ENCODE measurements at places on chromosomes 7 and 10. TPM values are rescaled to one million over a fixed set of nuclear protein-coding genes. Genes with fewer than 3 reads are reported as not detected.

The TNPO3 gene
- 81.4 TPM for total RNA-seq

The PROSER2 gene
- total RNA-seq, result 1.6 TPM

The MKX gene
- 2.2 TPM for total RNA-seq

The TMEM139 gene
- total RNA-seq, result 1.3 TPM

The GBX1 gene
- total RNA-seq, result not detected

The KCNH2 gene
- 0.77 TPM for total RNA-seq

The DKK1 gene
- total RNA-seq, result not detected

The PON1 gene
- 0.65 TPM for total RNA-seq

GRCh38 chr7:55431898-55432297, 66.8 kb downstream of the LANCL2 start:
- no peak for DNase-seq

DNA sequence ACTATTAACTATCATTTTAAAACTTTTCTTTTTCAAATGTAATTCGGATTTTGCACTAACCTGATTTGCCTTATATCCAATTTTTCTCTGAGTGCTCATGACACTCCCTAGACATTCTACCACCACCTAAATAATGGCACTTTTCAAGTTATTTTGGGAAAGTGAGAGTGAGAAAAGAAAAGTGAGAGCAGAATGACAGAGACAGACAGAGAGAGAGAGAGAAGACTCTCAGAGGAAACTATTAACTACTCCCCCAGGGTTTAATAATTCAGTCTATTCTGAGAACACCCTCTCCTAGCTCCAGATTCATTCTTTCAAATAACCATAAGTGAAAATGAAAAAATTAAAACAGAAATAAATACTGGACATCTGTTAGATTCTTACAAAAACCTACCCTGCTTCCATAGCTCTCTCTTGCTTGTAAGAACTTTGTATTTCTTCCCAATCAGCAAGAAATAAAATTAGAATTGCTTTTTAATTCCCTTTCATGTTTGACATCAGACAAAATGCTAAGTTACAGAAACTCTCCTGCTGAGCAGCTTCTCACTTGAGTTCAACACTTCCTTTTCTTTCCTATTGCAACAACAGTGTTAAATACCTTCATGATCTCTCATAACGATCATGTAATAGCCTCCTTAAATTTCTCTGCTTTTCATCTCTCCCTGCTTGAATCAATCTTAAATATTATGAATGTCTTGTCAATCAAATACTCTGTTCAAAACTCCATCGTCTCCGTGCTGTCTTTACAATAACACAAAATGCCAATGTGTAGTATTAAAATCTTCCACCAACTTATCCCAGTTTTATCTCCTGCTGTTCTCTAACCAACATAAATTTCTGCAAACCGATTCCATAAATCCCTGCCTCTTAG, 191.7 kb downstream of the SEMA3E start:
- no peak for DNase-seq

- no peak for DNase-seq
Observed at GRCh38 chr10:28906011-28906411, 228.7 kb downstream of the BAMBI start.

DNA sequence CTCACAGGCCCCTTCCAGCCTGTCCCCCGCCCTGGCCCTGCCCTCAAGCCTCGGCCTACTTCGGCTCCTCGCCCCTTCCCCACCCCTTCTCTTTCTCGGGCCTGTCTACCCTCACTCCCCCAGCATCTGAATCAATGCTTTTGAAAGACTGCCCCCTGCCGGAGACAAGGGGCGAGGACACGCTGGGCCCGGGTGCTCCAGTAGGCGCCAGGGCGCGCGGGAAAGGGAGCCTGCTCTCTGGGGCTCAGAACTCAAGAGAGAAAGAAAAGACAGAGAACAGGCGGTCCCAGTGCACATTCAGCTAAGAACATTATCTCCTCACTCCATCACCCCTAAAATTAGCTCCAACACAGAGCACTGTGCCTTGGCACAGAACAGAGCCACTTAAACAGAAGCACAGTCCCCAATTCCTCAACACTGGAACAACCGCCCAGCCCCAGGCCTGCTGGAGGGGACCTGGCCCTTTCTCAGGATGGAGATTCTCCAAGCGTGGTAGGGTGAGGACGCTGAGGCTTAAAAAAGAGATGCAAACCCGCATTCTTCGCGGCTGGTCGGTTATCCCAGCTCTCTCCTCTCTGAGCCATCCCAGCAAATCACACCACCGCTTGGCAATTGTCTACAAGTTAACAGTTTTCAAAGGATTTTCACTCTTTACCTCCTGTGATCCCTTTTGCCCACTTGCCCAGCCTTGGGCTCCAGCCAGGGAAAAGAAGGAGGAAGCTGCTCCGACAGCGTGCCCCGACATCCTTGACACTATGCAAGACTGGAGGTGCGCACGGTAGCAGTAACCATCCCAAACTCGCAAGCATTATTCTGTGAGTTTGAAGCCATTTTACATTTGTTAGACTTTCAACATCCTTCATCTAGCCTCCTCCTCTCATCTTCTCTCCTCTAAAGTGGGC, 2.1 kb downstream of the GIGYF1 start:
- peak; percentile 83 for DNase-seq

DNA sequence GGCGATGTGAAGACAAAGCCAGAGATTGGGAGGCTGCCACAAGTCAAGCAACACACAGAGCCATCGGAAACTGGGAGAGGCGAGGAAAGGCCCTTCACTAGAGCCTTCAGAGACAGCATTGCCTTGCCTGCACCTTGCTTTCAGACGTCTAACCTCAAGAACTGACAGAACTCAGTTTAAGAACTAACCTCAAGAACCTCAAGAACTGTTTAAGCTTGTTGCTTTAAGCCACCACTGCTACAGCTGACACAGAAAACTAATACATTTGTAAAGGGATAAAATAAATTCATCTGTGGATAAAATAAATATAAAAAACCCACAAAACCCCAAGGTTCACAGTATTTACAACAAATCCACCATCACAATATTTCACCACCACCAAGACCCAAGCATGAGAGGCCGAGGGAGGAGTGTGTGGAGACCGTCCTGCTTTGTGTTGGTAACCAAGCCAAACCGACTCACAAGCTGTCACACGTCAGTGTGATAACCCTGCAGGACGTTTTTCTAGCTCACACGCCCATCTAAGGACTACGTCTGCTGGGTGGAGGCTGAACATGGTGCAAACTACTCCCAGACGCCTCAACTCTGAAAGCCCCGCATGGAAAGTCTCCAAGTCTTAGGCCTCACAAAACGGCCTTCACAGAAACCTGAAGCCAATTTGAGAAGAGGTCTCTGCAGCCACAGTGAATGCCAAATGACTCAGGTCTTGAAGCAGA, 116.8 kb downstream of the ABLIM1 start:
- peak; percentile 76 for DNase-seq

- DNase-seq, result no peak
Observed at GRCh38 chr7:153616711-153617325, 435.4 kb upstream of the DPP6 start.

DNA sequence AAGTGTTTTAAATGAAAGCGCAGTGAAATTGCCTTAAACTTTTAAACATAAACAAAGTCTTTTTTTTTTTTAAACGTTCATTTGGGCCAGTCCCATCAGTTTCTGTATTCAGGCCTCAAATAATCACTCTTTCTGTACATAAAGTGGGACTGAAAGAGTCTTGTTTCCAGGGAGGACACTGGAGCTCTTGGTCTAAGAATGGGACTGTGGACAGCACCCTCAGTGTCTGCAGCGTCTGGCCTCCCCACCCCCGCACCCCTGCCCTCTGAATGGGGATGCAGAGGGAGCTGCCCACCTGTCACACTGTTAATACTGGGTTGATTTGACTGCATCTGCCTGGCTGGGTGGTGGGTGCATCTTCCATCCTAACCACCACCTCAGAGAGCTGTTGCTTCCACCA, 5.2 kb downstream of the ZNF365 start:
- DNase-seq, result no peak

DNA sequence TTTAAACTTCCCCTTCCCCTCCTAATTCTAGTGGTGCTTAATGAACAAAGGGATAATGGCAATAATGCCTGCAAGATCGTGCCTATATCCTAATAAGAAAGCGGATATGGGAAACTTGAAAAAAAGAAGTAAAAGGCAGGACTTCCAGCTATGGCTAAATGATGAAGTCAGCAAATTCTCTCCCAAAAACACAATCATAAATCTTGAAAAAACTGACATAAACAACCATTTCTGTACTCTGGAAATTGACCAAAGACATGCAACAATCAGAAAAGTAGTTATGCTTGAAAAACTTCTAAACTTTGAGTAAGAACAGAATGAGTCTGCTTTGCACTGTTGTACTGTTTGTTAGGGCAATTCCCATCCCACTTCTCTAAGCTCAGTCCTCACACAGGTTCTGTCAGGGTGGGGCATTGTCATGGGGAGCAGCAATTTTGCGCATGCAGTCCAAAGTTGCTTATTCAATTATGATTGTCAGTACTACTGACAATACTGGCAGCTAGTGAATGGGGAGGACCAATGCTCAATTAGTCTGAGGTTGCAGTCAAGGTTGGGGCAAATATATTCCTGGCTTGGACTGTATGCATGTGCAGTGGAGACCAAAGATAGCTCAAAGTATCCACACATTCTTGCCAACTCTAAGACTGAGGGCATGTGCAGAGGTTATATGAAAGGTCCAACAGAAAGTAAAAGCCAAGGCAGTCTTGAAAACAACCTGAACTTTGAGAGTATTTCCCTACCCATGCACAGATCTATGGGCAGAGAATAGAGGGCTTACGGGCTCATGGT, 34.1 kb upstream of the ARHGAP22 start:
- DNase-seq, result no peak

DNA sequence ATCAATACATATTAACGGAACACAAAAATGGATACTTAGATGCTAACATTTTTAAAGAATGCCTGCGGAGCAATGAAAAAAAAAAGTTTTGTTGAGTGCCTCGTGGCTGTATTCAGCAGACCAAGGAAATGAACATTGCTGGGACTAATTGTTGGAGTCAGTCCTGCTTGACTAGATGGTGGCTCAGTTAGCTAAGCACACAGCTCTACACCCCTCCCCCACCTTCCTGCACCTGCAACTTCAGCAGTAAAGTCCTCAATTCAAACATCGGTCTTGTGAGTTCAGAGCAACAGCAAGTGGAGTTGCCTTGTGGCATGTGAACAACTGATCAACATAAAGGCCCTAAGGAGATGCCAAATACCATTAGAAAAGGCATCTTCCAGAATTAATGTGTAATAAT, 326.0 kb upstream of the NPSR1 start:
- DNase-seq, result no peak

GRCh38 chr7:26429168-26429567, 137.5 kb downstream of the SNX10 start:
- DNase-seq, result no peak

GRCh38 chr10:46171661-46172060, 115.1 kb upstream of the ANTXRL start:
- no peak for DNase-seq

DNA sequence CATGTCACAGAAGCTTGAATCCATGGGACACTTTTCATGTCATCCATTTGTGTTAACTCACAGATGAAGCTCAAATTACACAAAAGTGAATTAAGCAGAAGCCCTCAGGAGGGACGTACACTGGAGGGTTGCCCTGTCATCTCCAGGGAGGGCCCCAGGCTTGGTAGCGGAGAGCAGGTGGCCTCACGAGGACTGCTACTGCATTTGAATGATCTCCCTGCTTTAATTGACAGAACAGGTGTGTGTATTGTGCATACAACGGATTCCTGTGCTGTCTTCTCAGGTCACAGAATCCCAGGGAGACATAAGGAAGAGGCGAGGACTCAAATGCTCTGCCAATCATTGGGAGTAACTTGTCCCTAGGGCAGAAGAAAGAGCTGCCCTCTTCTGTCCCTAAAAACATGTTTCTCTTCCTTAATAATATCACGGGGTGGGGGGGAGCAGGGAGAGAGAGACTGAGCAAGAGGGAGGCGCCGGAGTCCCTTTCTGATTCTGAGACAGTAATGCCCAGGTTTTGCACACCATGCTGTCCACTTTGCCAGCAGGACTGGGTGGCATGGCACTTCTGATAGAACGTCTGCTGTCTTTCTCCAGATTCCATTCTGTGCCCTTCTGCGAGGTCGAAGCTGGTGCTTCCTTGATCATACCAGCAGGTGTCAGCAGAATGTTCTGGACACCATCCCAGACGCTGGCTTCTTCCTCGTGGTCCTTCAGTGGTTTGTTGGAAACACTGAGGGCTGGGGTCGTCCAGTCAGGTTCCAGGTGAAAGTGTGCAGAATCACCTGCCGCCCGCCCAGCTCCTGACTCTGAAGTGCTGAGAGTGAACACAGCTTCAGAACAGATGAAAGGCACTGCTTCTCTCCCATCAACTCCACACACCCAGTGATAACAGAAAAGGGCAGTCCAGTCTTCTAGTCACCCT, 26.2 kb upstream of the RASGEF1A start:
- peak; percentile 47 for DNase-seq

- no peak for DNase-seq
Observed at GRCh38 chr10:70833601-70834000, 17.9 kb downstream of the SGPL1 start.

DNA sequence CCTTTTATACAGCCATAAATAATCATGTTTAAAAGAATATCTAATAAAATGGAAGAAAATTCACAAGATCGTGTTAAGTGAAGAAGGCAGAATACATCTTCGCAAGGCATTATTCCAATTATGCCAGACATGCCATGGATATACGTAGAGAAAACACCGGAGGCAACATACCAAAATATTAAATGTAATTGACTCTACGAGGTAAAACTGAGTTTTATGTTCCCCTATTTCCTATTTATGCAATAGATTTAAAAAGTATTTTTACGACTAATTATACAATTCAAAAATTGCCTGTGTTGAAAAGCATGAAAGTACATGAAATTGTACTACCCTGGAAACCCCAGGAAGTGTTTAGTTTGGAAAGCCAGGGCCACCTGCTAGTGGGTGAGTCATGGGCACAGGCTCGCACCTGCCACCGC, 936 bp upstream of the REPIN1 start:
- DNase-seq, result no peak

DNA sequence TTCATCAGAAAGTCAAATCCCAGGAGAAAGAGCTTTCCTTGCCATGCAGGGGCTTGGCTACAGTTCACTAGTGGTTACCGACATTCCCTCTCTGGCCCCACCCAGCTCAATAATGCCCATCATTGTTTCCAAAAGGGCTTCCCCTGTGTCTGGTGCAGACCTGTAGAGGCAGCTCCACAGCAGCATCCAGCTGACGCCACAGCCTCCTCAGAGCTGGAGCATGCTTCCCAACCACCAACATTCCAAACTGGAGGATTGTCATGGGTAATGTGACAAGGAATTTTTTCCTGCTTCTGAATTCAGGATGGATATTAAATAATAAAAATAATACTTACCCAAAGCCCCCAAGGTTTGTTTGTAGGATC, 77.4 kb downstream of the ZNF365 start:
- no peak for DNase-seq

GRCh38 chr7:37882086-37882485, 33.7 kb downstream of the NME8 start:
- no peak for DNase-seq

DNA sequence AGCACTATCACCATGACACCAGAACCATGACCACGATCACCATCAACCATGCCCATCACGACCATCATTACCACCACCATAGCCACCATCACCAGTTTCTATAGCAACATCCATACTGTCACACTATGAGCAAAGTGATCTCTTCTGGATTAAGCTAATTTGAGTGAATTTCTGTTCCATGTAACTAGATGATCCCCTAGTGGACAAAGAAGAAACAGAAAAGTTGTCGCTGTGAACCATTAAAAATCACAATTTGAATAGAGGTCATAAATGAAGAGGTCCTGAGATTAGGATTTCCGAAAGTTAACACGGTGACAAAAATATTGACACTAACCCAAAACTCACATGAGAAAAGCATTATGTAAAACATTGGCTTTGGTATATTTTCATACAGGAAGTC, 77.6 kb downstream of the CLRN3 start:
- DNase-seq, result no peak

- DNase-seq, result no peak
Observed at GRCh38 chr7:45980181-45980905, 59.3 kb upstream of the IGFBP3 start.
